ENCODE measurements at places on chromosomes 6 and 20.

- DNase-seq = no peak
Measured at GRCh38 chr6:155510879-155511278, 55.2 kb upstream of the NOX3 start.

GRCh38 chr20:9966966-9967365 lies 67.8 kb upstream of the ANKEF1 start:
- no peak for DNase-seq

DNA sequence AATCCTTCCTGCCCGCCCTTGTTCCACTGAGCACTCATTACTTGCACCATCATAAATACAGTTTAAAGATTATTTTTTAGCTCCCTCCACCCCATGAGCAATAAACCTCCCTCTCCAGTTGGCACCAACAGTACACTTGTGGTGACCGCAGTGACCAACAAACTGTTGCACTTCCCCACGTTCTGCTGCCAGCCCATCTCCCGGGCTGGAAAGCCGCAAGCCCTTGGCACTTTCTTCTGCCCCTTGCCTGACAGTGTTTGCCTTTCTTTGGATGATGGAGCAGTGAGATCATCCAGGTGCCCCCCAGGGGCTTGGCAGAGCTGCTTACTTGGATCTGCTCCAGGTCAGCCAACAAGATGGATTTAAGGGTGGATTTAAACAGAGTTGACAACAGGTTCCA lies 21.6 kb downstream of the KCNB1 start:
- DNase-seq = no peak

- no peak for DNase-seq
Measured at GRCh38 chr6:37972994-37973757, 153.6 kb downstream of the ZFAND3 start.

GRCh38 chr20:31355981-31356380 lies 12.4 kb upstream of the DEFB118 start:
- DNase-seq = no peak

DNA sequence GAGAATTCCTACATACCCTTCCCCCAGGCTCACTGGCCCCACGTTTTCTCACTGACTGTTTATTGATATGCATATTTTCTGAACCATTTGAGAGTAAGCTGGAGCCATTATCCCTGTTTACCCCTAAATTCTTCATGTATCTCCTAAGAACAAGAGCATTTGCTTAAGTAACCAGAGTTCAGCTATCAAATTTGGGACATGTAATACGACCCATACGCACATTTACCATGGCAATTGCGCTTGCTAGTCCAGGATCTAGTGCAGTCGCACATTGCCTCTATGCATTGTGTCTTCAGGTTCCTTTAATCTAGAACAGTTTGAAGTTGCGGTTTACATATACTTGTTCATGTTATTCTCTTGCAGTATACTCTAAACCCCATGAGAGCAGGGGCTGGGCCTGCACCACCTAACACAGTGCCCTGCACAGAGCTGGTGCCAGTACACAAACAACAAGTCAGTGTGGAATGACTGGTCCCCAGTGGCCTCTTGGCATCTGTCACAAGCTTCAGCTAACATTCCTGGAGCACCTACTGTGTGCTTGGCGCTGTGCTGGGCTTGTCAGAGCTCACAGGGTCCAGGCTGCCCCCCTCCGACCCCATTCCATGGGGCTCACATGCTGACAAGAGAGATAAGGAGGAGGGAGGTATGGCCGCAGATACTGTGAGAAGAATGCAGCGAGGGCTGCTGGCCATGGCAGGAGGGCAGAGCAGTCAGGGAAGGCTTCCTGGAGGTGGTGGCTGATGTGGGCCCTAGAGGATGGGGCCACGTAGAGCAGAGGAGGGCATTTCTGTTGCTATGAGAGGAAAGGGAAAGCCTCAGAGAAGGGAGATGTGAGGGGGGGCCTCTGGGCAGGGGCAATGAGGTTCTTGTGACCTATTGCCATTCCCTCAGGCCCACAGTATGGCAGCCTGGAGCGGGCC lies 28.1 kb downstream of the SPDEF start:
- no peak for DNase-seq

DNA sequence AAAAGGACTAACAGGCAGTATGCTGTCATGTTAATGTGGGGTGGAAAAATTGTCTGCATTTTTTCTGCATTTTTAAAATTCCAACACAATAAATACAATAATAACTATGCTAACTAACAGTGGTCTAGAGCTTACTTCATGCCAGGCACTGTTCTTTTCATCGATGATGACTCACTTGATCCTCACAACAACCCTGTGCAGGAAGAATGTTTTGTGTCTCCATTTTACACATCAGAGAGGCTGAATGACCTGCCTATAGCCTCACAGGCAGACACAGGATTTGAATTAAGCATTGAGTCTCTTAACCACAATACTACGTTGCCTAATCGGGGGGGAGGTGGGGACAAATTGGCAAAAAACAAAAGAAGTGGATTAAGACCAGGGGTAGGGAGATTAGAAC lies 26.9 kb upstream of the FANCE start:
- DNase-seq = no peak

DNA sequence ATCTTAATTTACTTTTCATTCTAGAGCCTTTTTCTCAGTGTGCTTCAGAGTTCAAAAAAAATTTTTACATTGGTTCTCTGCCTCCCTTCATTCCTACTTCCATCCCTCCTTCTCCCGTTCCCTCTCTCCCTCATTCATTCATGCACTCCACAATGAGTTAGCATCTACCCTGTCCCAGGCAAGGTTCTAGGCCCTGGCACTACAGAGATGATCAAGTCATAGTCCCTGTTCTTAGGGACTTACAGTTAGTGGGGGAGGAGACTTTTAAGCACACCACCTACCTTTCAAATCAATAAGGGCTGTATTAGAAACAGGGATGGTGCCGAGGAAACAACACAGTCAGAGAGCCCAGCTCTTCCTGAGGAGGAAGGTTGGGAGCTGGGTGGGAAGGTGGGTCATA lies 40.3 kb downstream of the MAP3K5 start:
- no peak for DNase-seq

DNA sequence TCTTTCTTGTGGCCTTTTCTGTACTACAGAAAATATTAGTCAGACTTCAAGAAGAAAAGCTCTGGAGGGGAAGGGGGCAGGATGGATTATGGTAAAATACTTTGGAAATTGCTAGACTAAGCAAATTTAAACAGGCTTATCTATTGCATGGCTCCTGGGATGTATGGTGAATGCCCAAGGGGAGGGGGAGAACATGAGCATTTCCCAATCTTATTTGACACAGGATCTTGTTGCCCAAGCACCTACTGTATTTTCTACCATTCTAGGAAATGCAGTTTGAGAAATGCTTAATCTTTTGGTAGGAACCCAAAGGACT lies 86.1 kb upstream of the LAMP5 start:
- no peak for DNase-seq

GRCh38 chr6:6810727-6811126 lies 222.2 kb downstream of the LY86 start:
- DNase-seq = no peak

GRCh38 chr6:141758430-141758829 lies 374.3 kb upstream of the GJE1 start:
- DNase-seq = no peak

DNA sequence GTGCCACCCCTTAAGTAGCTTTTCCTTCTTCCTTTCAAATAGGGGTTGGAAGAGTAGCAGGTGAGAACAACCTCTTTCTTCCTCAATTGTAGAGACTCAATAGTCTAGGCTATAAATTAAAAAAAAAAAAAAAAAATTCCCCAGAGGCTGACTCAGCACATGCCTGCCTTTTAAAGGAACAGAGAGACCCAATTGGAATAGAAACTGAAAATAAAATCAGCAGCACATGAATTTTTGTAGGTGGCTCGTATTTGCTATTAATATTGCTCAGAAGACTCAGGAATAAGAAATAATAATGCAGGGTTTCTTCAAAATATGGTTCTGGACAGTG lies 19.3 kb downstream of the TOP1 start:
- DNase-seq = no peak

- DNase-seq = peak; percentile 16
Measured at GRCh38 chr6:156395276-156395675, 381.9 kb upstream of the ARID1B start.

DNA sequence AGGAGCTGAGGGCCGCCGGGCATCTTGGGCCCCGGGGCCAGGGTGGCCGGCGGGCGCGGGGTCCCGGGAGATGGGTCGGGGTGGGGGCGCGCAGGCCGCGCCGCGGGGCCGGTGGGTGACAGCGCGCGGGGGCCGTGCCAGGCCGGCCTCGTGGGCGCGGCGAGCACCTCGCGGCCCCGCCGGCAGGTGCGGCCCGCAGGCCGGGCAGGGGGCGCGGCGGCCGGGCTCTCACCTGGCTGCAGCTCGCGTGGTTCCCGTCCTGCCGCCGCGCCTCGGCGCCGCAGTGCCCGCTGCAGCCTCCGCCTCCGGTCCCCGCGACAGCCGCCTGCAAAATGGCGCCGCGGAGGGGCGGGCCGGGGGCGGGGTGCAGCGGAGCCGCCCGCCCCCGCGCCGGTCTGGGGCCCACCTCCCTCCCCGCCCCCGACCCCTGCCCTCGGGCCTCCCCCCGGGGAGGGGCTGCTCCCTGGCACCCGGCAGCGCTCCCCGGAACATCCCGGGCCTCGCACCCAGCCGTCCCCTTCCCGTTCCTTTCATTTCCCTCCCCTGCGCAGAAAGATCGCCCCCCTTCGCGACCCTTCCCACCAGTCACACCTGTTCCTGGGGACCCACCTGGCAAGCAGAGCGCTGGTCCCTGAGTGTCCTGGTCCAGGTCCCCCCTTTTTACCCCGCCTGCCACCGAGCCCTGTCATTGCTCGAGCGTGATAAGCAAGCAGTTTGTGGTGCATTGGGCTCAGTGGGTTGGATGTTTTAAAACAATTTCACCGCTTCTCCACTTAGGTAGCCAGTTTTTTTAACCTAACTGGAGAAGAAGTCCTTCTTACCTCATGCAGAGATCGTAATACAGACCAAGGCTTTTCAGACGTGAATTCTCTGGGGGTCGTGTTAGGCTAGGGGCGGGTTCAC lies at the start of gene SLC23A2:
SLC23A2 (minus strand) TSS at position 337 of the 903 bp plus-strand sequence. CDS start 68,948 bp downstream, outside the sequence.
- peak; percentile 56 for DNase-seq

DNA sequence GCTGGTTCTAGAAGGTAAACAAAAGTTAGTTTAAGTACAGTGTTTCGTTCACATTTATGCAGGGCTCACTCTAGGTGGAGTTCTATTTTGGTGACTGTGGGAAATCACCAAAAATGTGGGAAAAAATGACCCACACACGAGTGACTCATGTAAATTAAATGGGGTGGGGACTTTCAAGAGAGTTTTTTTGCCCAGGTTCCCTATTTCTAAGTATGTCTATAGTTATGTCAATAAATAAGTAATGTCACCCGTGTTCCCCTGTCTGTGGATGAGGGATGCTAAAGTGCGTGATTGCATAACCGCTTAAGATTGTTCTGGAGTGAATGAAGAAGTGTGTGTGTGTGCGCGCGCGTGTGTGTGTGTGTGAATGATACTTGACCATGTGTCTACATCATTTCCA lies 69.1 kb downstream of the MYB start:
- no peak for DNase-seq

GRCh38 chr20:61288331-61288784 lies 36.3 kb downstream of the CDH4 start:
- no peak for DNase-seq

- DNase-seq = no peak
Measured at GRCh38 chr6:83169511-83169910, 23.6 kb downstream of the PGM3 start.

DNA sequence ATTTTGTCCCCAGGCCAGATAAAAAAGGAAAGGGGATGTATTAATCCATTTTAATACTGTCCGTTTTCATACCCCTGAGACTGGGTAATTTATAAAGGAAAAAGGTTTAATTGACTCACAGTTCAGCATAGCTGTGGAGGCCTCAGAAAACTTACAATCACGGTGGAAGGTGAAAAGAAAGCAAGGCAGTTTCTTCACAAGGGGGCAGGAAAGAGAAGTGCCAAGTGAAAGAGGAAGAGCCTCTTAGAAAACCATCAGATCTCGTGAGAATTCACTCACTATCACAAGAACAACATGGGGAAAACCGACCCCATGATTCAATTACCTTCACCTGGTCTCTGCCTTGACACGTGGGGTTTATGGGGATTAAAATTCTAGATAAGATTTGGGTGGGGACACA lies 152.5 kb downstream of the IBTK start:
- DNase-seq = no peak

GRCh38 chr20:61529354-61529753 lies 277.3 kb downstream of the CDH4 start:
- no peak for DNase-seq

GRCh38 chr20:43345676-43346075 lies 112.0 kb upstream of the SRSF6 start:
- no peak for DNase-seq

GRCh38 chr20:38021087-38021772 lies 12.0 kb downstream of the TTI1 start:
- DNase-seq = no peak

DNA sequence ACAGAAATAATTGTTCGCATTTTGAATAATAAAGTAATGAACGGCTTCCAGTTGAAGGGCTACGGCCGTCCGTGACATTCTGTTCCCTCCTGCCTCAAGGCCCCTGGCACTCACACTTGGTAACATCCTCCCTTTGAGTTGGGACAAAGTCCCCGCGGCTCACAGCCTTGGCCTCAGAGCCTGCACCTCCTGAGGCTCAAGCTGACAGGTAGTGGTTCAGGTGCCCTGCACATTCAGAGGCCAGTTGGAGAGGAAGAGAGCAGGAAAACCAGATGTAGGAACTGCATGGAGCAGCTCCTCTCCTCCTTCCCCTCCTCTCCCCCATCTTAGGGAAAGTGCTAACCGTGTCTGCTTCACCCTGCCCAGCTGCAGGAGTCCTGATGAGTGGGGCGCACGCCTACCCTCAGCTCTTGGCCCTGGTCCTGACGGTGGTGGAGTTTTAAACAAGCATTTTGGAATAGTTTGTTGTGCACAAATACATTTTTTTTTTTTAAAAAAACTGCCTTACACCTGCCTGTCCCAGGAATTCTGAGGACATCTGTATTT lies 393.1 kb downstream of the SMOC2 start:
- no peak for DNase-seq

GRCh38 chr6:68634726-68635411 lies at the start of gene ADGRB3:
Gene ADGRB3, plus strand, starts transcription at chr6:68635282. Its CDS starts 3,394 bp downstream, at chr6:68638676.
- DNase-seq = peak; percentile 30

DNA sequence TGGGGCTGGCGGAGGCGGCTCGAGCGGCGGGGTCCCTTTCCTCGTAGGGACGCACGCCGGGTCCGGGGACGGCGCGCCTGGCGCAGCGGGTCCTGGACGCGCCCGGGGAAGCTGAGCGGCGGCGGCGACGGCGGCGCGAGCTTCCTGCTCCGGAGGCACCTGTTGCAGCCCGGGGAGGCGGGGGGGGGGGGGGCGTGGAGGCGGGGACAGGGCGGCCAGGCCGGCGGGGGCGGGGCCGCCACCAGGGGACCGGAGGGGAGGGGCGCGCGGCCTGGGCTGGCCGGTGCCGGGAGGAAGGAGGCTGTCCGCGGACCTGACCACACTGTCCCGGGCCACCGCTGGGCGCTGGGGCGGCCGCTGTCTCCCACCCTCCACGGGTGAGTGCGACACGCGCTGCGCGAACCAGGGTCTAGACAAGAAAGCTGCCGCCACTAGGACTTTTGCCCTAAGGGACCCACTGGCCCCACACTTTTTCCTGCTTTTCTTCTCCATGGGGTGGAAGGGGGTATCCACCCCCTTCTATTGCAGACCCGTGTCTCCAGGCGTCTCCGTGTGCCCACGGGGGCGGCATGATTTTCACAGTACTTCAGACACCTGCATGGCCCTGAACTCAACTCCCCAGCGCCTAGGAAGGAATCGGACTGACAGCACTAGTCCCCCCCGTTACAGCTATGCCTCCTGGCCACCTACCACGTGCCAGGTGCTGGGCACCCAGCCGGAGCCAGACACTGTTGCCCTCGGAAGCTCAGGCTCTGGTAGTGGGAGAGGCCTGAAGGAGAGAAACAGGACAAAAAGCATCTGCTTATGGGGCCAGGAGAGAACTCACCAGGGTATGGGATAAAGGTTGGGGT lies at the start of gene NFATC2:
NFATC2 (minus strand) TSS at position 149 of the 851 bp plus-strand sequence. CDS start 220 bp downstream, outside the sequence.
- DNase-seq = peak; percentile 49

Data from activated T-cell treated with anti-CD3 and anti-CD28 coated beads for 48 hours (primary cell).